Pons (tissue), 1 donor: ENCODE measurements at places on chromosomes 7 and 10.
A peak's percentile ranks its signal among the peaks of the same experiment; 100 is the strongest.

DNA sequence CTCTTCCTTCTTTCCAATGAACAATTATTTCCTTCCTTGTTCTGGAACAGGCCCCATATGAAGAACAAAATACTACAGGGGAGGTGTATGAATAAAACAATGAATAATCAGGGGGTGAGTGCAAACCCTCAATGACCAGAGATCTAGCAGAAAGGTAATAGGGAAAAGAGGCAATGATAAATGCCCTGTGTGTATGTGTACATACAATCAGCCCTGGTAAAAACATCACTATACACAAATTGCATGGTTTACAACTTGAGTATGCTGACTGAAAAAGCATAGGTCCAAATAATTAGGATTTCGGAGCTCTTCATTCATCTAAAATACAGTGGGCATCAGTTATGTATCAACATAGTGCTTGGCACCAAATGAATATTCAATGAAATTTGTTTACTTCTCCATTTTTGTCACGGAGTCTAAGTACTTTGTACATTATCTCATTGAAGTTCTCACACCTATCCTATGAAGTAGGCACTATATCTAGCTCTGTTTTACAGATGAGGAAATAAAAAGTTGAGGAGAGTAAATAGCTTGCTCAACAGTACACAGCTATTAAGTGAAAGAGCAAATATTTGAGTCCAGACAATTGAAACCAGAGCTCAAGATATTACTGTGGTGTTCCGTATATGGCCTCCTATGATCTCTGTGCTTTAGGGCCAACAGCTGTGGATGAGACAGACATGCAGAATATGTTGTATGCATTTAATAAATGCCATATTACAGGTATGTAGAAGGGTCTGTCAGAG lies 1065.4 kb downstream of the SORCS3 start:
- no peak for DNase-seq

GRCh38 chr7:116210345-116211005 lies at the start of gene TES:
TSS of gene TES (plus strand) at chr7:116210539. CDS start at chr7:116210708, 169 bp downstream.
- no peak for DNase-seq

DNA sequence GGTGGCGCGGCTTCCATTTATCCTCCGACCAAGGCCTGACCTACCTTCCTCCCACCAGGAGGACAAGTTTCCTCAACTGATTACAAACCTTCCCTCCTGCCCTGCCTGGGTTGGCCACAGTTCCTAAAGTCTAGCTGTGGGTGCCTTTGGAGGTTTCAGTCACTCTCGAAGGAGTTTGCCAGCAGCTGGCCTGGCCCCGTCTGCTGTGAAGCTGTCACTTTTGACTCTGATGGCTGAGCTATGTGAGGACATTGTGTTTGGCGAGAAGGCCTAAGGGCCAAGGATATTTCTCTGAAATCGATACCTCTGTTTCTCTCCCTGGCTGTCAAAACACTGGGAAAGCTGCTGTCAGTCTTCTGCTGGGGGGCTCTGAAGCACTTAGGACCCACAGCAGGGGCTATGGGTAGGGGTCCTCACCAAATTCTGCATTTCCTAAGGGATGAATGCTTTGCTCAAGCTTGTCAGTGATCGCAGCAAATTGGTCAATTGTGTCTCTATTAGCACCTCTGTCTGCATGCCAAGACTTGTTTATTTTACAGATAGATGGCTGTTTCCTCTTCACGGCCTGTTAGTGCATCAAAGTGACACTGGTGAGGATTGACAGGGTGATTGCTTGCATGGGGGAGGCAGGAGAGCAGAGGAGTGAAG lies 31.9 kb upstream of the SAMD8 start:
- DNase-seq: no peak

GRCh38 chr7:120079704-120080103 lies 193.3 kb upstream of the KCND2 start:
- no peak for DNase-seq

DNA sequence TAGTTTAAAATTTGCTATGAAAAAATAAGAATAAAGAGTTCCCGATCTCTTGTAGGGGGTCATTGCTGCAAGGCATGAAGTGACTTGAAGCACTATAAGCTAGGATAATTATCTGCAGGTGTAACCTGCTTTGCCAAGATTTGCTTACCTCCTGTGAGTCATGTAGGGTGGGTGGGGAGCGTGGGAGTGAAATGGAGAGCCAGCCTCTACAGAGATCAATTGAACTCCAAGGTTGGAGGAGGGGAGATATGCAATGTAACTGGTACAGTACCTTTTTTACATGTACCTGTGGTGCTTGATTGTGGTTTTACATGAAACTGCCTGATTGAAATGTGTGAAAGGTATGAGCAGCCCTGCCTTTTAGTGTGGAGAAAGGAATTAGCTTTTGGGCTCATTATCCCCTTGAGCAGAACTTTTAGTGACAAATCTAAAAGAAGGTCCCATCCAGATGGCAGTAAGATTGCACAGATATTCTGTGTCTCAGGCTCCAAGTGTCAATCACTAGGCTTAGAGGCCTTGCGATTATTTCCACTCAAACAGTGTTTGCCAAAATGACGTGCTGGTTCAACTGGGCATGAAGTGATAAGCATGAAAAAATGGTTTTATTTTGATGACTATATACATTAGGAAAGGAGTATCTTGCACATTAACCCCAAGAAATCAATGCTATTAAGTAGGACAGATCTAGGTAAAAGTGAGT lies 138.6 kb upstream of the GRB10 start:
- DNase-seq: no peak

DNA sequence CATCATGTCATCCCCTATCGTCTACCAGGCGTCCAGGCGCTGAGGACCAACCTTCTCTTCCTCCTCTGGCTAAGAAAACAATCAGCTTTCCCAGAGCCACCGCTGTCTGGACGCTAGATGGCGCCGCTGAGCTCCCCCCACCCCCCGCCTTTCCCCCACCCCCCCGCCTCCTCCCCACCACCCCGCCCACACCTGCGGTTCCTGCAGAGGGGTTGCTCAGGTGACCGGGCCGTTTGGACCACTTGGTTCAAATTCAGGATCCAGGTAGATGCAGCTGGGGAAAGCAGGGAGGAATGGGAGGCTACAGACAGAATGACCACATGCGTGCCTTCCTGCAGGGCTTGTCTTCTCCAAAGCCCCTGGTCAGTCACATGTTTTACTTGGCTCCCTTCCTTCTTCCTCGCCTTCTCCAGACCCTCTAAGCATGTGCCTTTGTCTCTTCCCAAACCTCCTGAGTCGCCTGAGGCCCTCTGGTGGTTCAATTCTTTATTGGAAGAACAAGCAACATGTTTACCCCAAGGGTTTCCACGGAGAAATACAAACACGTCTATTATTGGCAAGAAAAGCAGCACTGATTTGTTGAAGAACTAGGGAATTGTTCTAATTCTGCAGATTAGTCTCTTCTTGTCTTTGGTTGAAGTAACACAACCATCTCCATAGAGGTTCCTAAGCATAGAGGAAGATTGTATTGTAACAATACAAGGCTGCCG lies 24.7 kb downstream of the AOC1 start:
- DNase-seq: peak; percentile 89

DNA sequence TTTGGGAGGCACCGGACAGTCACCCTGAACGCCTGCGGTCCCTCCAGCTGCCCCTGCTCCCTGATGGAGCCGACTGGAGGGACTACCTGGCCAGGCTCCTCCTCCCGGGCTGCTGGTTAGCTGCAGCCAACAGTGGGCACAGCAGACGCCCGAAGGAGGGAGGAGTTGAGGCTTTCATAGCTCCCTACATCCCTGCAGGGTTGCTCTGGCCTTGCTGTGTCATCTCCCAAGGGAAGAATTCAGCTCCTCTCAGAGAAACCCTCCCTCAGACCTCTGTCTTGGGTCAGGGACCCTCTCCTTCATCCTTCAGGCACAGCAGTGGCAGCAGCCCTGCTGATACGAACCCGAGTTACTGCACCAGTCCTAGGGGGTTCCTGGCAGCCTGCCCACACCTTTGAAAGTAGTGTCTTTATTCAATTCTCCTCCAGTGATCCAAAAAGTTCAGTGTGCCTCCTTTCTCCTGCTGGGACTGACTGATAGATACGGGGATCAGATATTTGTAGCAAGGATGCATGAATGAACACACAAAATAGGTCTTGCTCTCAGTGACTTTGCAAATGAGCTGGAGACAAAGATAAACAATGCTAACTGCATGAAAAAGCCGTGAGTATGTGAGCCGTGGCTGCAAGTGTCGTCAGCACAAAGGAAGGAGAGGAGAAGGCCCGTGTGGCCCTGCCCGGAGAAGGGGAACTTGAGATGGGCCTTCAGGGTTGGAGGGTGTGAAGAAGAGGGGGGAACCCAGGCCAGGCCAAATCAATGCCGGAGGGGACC lies 136.6 kb downstream of the PRKAG2 start:
- no peak for DNase-seq

DNA sequence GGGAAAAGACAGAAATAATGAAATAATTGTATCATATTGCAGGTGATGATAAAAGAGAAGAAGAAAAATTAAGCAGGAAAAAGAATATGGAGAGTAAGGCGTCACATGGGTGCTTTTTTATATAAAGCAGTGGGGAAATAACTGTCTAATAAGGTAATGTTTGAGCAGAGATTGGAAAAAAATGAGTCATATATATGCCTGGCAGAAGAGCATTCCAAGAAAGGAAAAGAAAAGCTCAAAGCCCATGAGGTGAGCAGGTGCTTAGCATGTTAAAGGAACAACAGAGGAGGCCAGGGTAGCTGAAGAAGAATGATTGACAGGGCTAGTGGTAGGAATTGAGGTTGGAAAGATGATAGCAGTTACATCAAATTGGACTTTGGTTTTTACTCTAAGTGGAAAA lies 739.5 kb downstream of the SORCS1 start:
- no peak for DNase-seq

DNA sequence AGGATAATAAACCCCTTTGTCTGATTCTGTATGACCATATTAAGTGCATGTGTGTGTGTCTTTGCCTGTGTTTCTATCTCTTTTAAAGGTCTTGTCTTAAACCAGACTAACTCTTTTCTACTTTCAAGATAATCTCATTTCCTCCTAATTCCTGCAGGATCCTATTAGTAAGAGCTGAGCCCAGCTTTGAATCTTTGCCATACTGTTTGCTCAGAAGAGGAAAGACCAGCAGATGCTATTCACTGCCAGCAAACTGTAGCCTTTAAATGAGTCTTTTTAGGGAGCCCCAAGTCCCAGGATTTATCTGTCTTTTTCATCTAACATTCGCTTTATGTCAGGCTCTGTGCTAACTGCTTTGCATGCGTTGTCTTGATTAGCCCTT lies 2.9 kb downstream of the GPR158 start:
- peak; percentile 29 for DNase-seq

DNA sequence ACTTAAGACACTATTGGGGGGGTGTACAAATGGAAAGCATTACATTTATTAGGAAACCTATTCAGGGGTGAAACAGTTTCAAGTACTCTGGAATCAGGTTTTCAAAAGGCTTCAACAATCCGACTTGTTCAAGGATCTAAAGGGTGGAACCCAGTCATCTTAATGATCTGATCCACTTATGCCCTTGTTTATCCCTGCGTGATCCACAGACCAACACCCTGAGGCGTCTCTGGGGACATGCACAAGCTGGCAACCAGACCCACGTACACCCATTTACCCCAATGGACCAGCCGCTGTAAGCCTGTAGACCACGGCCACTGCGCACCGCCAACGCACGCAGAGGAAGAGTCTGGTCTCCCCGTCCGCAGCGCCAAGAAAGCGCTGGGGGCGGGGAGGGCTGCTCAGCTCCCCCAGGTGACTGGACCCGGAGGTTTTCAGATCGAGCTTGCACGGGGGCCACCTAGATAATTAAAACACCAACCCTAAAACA lies 13.4 kb downstream of the HNRNPF start:
- DNase-seq: no peak

DNA sequence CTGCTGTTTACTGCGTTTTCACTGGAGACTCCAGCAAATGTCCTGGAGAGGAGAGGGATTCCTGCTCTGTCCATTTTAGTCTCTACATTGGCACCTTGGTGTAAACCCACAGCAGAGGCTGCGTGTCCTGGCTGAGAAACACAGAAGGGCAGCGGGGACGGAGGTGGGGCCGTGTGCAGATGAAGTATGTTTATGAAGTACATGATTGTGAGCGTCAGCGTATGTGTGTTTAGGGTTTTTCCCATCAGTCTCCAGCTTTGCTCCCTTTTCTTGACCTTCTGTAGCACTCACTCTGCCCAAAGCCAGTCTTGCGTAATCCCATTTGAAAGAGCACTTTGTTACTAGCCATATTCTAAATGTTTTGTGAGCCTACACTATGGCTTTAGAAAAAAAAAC lies 750.7 kb upstream of the SORCS1 start:
- no peak for DNase-seq

DNA sequence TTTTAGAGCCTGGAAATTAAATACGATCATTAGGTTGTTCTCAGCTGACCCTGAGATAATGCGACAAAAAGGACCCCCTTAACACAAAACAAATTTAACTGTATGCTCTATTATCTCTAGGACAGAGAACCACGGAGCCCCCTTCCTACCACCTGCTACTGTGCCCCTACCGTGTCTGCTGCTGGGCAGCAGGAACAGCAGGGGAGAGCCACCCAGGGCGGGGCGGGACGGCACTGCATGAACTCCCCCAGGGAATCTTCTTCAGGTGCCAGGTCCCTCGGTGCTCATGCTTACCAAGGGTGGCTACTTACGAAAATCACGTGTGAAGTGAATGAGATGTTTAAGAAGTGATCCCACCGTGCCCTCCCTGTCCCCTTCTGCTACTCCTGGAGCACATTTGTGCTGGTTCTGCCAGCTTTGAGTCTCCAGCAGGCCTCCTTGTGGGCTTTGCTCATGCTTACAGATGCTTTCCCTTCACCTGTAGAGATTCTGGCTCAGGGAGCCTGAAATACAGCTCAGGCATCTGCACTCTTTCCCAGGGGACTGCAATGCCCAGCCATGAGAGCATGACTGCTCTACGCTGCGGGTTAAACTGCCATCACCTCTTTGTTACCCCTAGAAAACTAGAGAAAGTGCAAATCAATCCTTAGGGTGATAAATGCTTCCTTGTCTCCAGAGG lies 59.9 kb downstream of the MRPL32 start:
- no peak for DNase-seq

DNA sequence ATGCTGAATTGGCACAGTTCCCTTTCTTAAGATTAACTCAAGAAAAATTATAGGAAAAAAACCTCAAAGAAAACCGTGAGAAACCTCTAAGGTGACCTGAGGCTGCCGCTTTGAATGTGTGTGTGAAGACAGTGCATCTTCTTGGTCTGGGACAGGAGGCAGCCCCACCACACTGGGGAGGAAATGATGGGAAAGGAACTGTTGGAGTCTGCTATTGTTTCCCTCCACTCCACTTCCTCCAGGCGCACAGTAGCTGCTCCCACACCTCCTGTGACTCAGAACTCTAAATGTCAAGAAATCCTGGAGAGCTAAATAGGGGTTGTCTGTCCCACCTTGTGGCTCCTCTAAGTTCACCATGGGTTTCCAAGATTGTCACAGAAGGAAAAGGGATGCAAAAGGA lies 179.4 kb downstream of the PDE1C start:
- no peak for DNase-seq
